ENCODE measurements at places on chromosomes 5 and 9. TPM values are rescaled to one million over a fixed set of nuclear protein-coding genes. Genes with fewer than 3 reads are reported as not detected.

DNA sequence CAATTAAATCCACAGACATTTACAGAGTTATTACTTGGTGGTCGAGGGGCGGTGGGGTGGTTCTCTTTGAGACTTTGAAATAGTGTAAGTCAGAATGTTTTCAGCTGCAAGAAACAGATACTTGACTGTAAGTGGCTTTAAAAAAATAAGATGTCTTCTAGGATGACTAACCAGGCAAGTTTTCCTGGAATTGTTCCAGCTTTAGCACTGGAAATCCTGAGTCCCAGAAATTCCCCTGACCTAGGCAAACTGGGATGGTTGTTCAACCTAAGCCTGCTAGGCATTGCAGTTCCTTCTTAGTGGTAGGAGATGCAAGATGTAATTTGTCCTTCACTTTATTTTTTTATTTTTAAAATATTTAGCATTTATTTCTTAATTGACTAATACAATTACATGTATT is 169.5 kb upstream of the POC5 start:
- DNase-seq: no peak
- no peaks in the 10 kb centered on the region for H3K4me1 ChIP-seq
- no peaks in the 10 kb centered on the region for H3K36me3 ChIP-seq
- no peak overlapping the region for H3K4me3 ChIP-seq
- H3K27me3 ChIP-seq: no peaks in the 10 kb centered on the region

The MYO10 gene
- total RNA-seq: 99.8 TPM

- no peaks in the 10 kb centered on the region for H3K4me1 ChIP-seq
- H3K27me3 ChIP-seq: no peaks in the 10 kb centered on the region
- DNase-seq: no peak
Measured at GRCh38 chr5:82597437-82597836, 319.3 kb upstream of the RPS23 start.

DNA sequence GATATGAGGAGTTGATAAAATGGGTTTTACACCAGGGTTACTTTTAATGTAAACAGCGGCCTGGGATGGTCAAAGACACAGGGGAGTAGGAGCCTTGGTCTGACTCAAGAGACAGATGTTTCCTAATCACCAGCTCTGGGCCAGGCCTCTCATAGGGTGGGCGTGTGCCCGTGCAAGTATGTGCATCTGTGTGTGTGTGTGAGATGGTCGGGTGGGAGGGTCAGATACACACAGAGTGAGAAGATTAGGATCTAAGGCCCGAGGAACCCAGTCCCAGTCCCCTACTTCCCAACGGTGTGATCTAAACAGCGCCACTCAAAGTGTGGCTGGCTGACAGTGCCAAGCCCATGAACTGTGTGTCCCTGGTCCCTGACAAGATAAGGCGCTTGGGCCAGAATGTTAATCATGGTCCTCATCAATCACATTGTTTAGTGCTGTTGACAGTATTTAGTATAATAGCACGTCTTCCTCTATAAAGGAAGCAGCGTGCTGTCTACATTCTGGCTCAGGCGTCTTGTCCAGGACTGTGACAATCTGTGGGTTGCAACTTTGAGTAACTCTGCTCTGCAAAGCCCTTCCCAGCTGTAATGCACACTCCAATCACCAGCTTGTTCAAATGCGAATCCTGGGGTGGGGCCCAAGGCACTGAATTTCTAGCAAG is 173.7 kb downstream of the DAB2IP start:
- H3K36me3 ChIP-seq: no peaks in the 10 kb centered on the region
- no peak overlapping the region for H3K27ac ChIP-seq
- DNase-seq: peak; percentile 11
- no peak overlapping the region for H3K4me3 ChIP-seq

The C7 gene
- 165 TPM for total RNA-seq

The MEGF10 gene
- 5.1 TPM for total RNA-seq

The RMRP gene
- 15,053 TPM for total RNA-seq

DNA sequence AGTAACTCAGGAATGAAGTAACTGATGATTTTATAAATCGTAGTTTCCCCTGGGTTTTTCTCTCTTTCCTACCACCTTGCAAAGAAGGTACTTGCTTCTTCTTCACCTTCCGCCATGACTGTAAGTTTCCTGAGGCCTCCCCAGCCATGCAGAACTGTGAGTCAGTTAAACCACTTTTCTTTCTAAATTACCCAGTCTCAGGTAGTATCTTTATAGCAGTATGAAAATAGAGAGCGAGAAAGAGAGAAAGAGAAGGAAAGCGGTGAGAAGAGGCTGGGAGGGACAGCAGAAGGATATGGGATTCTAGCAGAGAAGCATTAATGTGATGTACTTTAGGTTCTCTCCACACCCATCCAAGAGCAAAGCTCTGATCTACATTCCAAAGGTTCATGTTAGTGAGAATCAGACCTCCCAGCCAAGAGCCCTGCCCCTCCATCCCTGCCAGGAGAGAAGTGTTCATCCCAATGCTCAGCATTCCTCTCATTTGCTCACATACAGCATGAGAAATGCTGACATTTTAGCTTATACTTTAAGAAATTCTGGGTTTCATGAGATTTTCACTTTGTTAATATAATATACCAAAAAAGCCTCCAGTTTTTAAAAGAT is 185.0 kb upstream of the PTGER4 start:
- H3K4me1 ChIP-seq: no peaks in the 10 kb centered on the region
- no peak overlapping the region for H3K27ac ChIP-seq
- no peak overlapping the region for H3K4me3 ChIP-seq
- H3K36me3 ChIP-seq: no peaks in the 10 kb centered on the region
- DNase-seq: no peak
- H3K27me3 ChIP-seq: no peaks in the 10 kb centered on the region

The FRRS1L gene
- 5.3 TPM for total RNA-seq

GRCh38 chr5:134453016-134453415 is 41.3 kb upstream of the CDKN2AIPNL start:
- no peak overlapping the region for H3K4me3 ChIP-seq
- no peak overlapping the region for H3K27ac ChIP-seq
- no peaks in the 10 kb centered on the region for H3K27me3 ChIP-seq

The HK3 gene
- 6.4 TPM for total RNA-seq

The SLC46A2 gene
- 2.4 TPM for total RNA-seq

DNA sequence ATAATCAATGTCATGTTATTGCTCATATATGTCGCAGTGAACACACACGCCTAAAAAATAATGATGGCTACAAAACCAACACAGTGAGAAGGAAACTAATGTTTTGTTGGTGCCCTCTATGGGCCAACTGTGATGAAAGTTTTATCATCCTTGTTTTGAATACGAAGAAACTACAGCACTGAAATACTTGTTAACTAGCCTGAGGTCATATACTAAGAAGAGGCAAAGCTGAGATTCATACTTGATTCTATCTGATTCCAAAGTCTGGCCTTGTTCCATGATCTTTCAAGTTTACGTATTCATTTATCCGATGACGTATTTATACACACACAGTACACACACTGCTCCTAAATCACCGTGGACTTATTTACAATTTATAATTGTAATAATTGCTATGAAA is 16.1 kb upstream of the DRD1 start:
- no peak overlapping the region for H3K27ac ChIP-seq
- DNase-seq: no peak

The FBP2 gene
- total RNA-seq: 2.5 TPM

DNA sequence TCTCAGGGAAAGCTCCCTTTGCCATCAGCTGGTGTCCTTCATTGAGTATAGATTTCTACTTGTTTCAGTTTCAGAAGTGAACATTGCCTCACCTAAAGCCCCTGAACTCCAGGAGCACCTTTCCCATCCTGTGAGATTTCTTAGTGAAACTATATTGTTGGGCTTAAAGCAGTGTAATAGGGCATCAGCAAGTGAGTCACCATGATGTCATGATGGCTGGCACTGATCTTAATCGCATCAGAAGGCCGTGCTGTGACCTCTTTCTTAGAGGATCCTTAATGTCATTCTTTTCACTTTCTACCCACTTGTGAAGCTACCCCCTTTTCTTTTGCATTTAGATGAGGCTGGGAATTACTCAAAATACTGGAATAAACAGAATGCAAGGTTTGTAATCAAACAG is 401.3 kb downstream of the MTRR start:
- no peaks in the 10 kb centered on the region for H3K36me3 ChIP-seq
- no peak overlapping the region for H3K4me3 ChIP-seq
- no peaks in the 10 kb centered on the region for H3K4me1 ChIP-seq

The PNPLA7 gene
- total RNA-seq: 10.9 TPM

GRCh38 chr5:40594811-40595210 is 84.9 kb upstream of the PTGER4 start:
- H3K4me1 ChIP-seq: no peaks in the 10 kb centered on the region
- H3K27me3 ChIP-seq: no peaks in the 10 kb centered on the region
- H3K27ac ChIP-seq: no peak overlapping the region

The EFNA5 gene
- 5.4 TPM for total RNA-seq

The FSD1L gene
- 9.4 TPM for total RNA-seq

DNA sequence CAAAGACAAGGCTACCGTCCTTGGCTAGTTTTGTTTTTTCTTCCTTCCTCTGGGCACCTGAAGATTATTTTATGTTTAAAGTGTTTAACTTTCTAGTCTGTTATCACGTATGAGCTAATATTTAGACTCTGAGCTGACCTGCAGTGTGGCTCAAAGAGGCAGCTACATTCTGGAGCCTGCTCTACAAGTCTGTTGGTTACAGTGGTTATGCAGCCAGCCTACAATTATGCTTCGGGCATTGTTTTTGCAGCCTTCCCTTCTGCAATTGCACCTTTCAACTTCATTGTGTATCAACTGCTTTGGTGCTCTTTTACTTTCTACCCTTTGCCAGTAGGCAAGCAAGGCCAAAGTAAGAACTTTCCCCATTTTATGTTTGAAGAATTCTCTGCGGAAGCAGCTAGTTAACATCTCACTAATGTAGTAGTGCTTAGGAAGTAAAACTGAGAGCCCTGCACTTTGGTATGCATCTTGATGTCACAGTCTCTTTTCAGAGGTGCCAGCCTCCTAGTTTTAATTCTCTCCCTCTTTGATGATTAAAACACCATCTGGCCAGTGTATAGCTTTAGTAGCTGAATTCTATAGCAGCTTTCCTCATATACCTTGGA is 322.1 kb downstream of the FAM170A start:
- no peaks in the 10 kb centered on the region for H3K27me3 ChIP-seq
- H3K36me3 ChIP-seq: no peaks in the 10 kb centered on the region
- no peak overlapping the region for H3K27ac ChIP-seq
- H3K4me3 ChIP-seq: no peak overlapping the region
- H3K4me1 ChIP-seq: no peaks in the 10 kb centered on the region

GRCh38 chr5:159478950-159479349 is 148.7 kb upstream of the IL12B start:
- no peak overlapping the region for H3K27ac ChIP-seq
- H3K36me3 ChIP-seq: no peaks in the 10 kb centered on the region
- no peaks in the 10 kb centered on the region for H3K27me3 ChIP-seq
- no peak overlapping the region for H3K4me3 ChIP-seq
- DNase-seq: no peak

GRCh38 chr5:1246711-1247431 is 21.7 kb downstream of the SLC6A18 start:
- no peak overlapping the region for H3K27ac ChIP-seq
- no peaks in the 10 kb centered on the region for H3K36me3 ChIP-seq
- no peaks in the 10 kb centered on the region for H3K27me3 ChIP-seq
- DNase-seq: peak; percentile 60

The PLAC8L1 gene
- total RNA-seq: 7.8 TPM

- H3K4me1 ChIP-seq: no peaks in the 10 kb centered on the region
- no peak overlapping the region for H3K4me3 ChIP-seq
- DNase-seq: no peak
- no peak overlapping the region for H3K27ac ChIP-seq
Measured at GRCh38 chr5:15601274-15601673, 101.3 kb downstream of the FBXL7 start.

DNA sequence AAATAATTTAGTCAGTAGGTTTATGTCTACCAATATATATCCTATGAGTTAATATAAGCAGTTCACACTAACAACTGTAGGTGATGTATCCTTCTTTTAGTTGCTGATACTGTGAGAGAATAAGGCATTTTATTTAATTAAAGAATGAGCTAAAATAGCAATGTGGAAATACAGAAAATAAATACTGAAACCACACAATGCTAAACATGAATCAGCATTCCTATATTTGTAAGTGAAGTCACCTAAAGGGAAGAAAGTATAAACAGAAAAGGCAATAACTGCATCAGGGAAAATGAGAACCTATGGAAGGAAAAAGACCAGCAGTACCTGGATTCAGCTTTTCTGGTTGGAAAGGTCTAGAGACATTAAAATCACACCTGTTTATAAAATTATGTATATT is 336.0 kb downstream of the PDE4D start:
- no peaks in the 10 kb centered on the region for H3K36me3 ChIP-seq
- no peaks in the 10 kb centered on the region for H3K4me1 ChIP-seq
- H3K4me3 ChIP-seq: no peak overlapping the region
- H3K27me3 ChIP-seq: no peaks in the 10 kb centered on the region

- no peak overlapping the region for H3K4me3 ChIP-seq
- H3K36me3 ChIP-seq: no peaks in the 10 kb centered on the region
- DNase-seq: no peak
Measured at GRCh38 chr5:131747180-131748105, 49.4 kb downstream of the FNIP1 start.

DNA sequence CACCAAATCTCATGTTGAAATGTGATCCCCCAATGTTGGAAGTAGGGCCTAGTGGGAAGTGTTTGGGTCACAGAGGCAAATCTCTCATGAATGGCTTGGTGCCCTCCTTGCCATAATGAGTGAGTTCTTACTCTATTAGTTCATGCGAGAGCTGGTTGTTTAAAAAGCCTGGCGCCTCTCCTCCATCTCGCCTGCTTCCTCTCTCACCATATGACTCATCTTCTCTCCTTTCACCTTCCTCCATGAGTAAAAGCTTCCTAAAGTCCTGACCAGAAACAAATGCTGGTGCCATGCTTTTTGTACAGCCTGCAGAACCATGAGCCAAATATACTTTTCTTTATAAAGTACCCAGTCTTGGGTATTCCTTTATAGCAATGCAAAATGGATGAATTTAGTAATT is 20.9 kb upstream of the ARHGAP26 start:
- no peaks in the 10 kb centered on the region for H3K27me3 ChIP-seq
- no peak for DNase-seq
- no peaks in the 10 kb centered on the region for H3K36me3 ChIP-seq

The IFNA2 gene
- 1.2 TPM for total RNA-seq

DNA sequence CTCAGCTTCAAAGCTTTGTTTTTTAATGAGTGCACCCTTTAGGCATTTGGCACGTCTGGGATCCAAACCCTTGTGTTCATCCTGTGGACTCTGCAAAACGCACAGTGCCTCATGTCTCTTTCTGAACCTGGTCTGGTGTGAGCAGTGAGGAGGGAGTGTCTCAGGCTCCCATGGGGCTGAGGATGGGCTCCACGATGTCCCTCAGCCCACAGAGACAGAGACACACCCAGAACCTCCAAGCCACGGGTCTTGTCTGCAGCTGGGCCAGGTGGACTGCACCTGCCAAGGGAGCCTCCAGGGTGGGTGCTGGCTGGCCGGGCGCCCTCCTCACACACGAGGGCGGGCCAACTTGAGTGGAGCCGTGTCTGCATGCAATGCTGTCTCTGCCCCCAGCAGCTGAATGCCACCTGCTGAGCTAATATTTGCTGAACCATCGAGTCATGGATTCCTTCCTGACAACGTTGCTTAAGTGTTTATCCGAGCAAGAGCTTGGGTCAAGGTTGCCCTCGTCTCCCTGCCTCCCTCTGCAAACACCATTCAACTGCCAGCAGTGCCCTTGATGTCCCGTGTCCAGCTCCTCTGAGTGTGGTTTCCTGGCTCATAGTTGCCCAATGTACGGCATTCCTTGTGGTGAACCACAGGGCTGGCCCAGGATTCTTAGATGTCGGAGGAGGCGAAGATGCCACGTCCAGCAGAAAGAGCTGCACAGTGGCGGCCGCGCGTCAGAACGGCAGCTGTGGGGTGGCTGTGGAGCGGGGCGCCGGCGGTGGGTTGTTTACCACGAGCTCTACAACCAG is 31.4 kb upstream of the LPCAT1 start:
- no peak overlapping the region for H3K4me3 ChIP-seq
- H3K27me3 ChIP-seq: no peaks in the 10 kb centered on the region
- no peak overlapping the region for H3K27ac ChIP-seq
- H3K36me3 ChIP-seq: no peaks in the 10 kb centered on the region

Measured in testis (tissue), 5 donors.